ENCODE measurements at places on chromosomes 3 and 15.

- no peak for DNase-seq
Measured at GRCh38 chr3:29949131-29949530, 657.3 kb upstream of the TGFBR2 start.

DNA sequence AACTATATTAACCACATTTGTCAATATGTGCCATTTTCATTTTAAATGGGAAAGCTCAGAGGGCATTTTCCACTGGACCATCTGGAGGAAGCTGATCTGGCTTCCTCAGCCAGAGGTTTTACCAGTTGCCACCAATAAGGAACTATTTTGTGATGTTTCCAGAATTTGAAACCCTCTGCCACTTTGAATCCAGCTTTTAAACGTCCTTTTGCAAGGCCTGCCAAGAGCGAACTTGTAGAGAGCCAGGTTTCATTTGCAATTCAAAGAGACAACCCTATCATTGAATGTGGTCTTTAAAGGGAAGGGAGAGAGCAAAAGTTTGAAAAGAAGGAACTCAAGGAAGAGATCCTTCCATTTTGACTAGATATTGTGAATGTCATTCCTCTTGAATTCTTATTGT is 123.3 kb upstream of the CHL1 start:
- no peak for DNase-seq

DNA sequence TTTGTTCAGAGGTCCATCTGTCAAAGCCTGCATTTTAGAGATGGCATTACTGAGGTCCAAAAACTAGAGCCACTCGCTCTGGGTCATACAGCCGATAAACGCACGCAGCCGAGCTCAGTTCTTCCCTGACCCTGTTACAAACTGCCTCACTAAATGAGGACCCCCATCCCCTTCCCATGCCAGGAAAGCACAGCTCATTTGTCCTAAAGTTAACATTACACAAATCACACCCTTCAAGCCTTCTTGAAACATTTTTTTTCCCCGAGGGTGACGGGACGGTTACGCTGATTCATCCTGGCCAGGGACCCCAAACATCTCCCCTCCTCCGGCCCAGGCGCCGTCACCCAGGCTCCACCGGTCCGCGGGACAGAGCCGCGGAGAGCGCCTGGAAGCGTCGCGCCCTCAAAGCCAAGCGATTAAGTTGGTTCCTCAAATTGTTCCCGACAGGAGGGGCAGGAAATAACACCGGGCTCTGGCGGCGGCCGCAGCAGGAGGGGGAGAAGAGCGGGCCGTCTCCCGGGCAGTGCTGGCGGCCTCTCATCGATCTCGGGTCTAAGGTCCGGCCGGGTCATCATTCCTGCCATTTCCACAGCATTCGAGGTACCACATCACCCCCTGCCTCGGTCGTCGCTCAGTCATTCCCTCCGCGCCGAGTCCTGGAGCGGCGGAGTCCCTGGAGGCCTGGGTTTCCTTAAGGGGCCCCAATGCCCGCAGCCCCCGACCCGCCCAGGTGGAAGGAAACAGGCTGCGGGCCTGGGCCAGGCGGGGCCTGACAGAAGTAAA is 619 bp upstream of the CMTM8 start:
- DNase-seq = no peak

GRCh38 chr15:71691458-71692417 is 118.6 kb upstream of the NR2E3 start:
- no peak for DNase-seq

- DNase-seq = no peak
Measured at GRCh38 chr3:65811892-65812291, 226.8 kb downstream of the MAGI1 start.

GRCh38 chr15:35557544-35557943 is 11.6 kb upstream of the DPH6 start:
- DNase-seq = no peak

GRCh38 chr3:58117561-58118181 is 93.1 kb downstream of the DNASE1L3 start:
- no peak for DNase-seq

DNA sequence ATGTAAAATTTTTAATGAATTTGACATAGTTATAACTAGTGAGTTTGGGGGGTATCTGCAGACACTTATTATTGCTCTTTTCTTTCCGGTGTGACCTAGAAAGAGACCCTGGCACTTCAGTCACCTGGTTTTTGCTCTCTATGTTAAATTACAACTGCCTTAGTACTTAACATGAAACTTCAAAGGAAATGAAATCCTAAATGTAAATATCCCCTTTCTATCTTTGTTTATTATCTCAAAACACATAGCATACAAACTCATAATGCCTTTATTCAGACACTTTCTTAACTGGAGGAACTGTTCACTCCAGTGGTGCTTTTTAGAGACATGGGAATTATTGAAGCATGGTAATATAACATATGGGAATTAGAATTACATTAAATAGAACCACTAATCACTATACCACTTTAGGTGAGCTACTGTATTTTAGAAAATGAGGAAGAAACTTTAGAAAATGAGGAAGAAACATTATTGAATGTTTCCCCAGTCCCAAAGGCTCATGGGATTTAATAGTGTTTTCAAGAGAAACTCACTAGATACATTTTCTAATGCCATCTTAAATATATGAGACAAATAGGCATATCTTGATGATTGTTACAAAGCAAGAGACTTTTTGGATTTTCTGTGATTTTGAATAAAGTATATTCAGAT is 119.5 kb upstream of the MLF1 start:
- DNase-seq = no peak

Data from GM20000 (cell line).